Activated effector memory CD4-positive, alpha-beta T cell treated with Interleukin-2 at 50 U/mL for 16 hours (primary cell): ENCODE measurements at places on chromosomes 12 and 14.

DNA sequence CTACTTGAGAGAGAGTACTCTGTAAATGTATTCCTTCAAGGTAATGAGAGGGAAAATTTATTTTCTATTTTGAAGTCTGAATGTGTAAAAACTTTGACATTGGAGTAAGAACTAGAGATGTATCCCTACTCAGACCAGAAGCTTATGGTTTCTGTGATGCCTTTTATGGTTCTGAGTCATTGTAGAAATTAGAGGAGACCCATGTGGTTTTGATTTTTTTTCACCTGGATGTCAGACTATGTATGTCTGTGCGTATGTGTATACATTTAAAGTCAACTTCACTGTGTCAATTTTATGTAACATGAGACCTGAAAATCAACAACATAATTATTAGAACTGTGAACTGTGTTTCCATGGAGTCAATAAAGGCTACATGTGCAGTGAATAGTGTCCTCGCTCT, 302.0 kb downstream of the TRHDE start:
- DNase-seq = no peak

GRCh38 chr12:64733857-64734256, 25.3 kb downstream of the GNS start:
- DNase-seq = no peak

DNA sequence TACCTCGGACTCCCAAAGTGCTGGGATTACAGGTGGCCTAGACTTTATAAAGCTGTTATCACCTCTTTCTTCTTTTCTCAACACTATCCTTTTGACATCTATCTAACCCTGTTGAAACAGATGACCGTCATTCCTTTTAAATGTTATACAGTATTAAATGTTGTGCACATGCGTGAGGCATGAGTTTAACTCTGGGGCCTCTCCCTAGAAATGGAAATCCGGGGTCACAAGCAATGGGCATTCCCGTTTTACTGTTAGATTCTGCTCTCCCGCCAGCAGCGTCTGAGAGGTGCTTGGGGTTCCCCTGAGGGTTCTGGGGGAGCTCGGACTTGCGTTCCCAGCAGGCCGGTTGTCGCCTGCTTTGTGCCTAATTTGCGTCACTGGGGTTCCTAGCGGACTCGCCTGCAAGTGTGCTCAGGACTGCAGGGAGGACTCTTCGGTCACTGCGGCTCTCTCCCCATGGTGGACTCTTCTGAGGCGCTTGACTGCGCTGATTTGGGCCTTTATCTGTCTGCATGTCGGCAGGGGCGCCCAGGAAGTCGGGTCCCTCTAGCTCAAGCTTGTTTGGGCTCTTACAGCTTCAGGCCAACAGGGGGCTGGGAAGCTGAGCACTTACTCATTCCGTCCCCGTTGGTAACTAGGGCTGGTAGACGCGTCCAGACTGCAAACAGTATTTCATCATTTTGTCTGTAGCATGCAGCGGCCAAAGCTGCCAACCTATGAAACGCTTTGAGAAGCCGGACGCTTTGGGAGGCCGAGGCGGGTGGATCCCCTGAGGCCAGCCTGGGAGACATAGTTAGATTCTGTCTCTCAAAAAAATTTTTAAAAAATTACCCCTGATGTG, 1.2 kb upstream of the RAN start:
- DNase-seq = peak; percentile 64

- no peak for DNase-seq
Measured at GRCh38 chr14:82342596-82342995, 808.9 kb upstream of the SEL1L start.

GRCh38 chr14:75877292-75877691, 104.5 kb downstream of the TGFB3 start:
- DNase-seq = no peak

DNA sequence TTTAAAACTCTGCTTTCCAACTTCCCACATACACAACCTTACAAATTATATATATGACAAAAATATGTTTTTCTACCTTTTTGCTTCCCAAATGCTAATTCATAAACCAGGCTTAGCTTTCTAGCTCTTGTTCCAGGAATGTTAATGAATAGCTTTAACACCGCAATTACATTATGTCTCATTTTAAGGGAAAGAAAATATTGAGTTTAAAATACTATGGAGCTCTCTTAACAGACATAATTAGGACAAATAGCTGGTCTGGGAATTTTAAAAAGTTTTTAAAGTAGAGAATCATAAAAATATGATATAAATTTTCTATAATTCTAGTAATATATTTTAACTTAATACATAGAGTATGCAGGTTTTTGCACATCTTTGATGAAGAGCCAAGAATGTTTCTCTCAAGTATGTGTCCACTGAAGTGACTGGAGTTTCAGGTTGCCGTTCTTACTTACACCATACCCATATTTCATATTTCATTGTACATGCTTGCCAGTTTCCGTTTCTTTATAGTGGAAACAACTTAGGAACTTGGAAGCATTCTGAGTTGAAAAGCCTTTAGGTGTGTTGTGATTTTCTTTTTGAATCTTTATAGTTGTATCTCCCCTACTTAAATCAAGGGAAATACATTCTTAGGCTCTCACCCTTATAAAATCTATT, 90.6 kb upstream of the SLCO1C1 start:
- no peak for DNase-seq

GRCh38 chr14:52003324-52003723, 14.0 kb downstream of the RTRAF start:
- DNase-seq = no peak

GRCh38 chr14:89060191-89060590, 235.7 kb downstream of the TTC8 start:
- no peak for DNase-seq

GRCh38 chr14:94423453-94424056, 29.0 kb downstream of the SERPINA11 start:
- no peak for DNase-seq

DNA sequence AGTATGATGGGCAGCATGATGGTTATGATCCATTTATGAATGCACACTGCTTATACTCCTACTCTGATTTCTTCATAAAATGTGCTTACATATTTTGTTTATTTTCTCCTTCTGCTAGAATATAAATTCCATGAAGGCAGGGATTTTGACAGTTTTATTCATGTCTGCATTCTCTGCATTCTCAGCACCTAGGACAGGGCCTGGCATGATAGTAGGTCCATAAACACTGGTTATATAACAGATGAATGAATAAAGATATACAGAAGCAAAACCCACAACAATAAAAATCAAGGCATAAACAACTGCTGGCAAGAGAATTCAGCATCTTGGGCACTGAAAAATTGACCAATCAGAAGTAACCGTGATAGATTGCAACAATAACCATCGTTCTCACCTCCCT, 115.4 kb downstream of the WIF1 start:
- DNase-seq = no peak

DNA sequence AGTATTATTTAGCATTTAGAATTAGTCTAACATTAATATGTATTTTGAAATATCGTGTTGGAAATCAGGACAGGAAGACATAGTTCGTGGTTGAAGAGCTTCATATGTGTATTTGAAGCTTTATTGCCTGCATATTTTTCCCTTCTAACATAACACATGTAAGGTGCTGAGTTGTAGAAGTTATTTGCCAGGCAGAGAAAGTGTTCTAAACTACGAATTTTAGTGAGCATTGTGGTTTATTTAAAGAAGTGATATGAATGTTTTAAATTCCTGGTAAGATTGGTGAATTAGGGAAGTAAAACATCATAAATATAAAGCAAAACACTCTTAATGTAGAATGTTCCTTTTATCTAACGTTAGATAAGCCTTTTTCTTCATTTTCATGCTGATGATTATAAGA, 2.5 kb downstream of the RASSF3 start:
- DNase-seq = no peak

DNA sequence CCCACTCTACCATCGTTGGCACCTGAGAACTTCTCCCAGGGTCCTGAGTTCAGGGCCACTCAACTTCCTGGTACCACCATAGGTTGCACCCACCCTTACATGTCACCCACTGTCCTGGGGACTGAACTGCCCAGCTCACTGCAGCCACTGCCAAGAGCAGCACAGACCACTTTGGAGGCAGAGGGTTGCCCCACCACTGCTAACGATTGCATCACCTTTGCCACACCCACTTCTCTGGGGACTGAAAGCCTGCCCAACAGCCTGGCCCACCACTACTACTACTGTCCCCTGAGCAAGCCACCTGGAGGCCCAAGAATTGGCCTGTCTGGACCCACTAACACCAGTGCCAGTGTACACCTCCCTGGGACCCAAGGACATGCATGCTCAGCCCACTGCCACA, 27.6 kb downstream of the CACNA2D4 start:
- DNase-seq = no peak

GRCh38 chr12:84969226-84969625, 56.6 kb upstream of the SLC6A15 start:
- no peak for DNase-seq

- DNase-seq = no peak
Measured at GRCh38 chr14:95530473-95531276, 4.2 kb upstream of the GLRX5 start.

DNA sequence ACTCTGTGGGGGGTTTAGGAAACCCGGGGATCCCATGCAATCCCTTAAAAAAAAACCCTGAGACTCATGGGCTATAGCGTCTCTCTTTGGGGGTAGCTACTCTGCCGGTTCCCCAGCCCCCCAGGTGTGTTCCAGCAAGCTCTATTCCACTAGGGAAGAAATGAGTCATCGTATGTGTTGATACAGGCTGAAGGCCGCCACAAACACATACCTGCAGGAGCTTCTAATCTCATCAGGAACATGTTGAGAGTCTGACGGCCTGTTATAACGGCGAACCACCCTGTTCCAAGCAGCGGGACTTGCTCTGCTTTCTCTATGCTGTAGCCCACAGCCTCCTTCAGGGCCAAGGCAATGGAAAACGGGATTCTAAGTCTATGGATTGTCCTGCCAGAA, 977 bp upstream of the KRT5 start:
- DNase-seq = no peak
